ENCODE measurements at places on chromosomes 3 and 15. TPM values are rescaled to one million over a fixed set of nuclear protein-coding genes. Genes with fewer than 3 reads are reported as not detected.

Gene GPR149
- total RNA-seq = 1.7 TPM

Gene CILP
- 0.25 TPM for total RNA-seq

Gene CDHR4
- total RNA-seq = under 0.01 TPM

Gene GOLGA8N
- total RNA-seq = 3.0 TPM

Gene PCOLCE2
- 3.2 TPM for total RNA-seq

Gene LNP1
- total RNA-seq = 7.6 TPM

Gene ADPRH
- 0.74 TPM for total RNA-seq

Gene MOBP
- 0.25 TPM for total RNA-seq

Gene ZNF385D
- 15.7 TPM for total RNA-seq

Gene VIPR1
- total RNA-seq = under 0.01 TPM

Gene IGSF10
- 0.74 TPM for total RNA-seq

Gene LRRC3B
- total RNA-seq = 44.5 TPM

Gene H1-8
- not detected for total RNA-seq

Gene AP2M1
- total RNA-seq = 228 TPM

Gene AHSG
- not detected for total RNA-seq

Gene PPP2R3A
- 29.7 TPM for total RNA-seq

Gene GOLGA6L2
- total RNA-seq = not detected

Gene SLC22A14
- total RNA-seq = 0.25 TPM

Gene CSPG5
- total RNA-seq = 111 TPM

Data from temporal lobe (tissue), 4 donors.